ENCODE measurements at places on chromosomes 3 and 15. TPM values are rescaled to one million over a fixed set of nuclear protein-coding genes. Genes with fewer than 3 reads are reported as not detected.

- DNase-seq = no peak
These were observed 28.3 kb upstream of the PRR23E start for GRCh38 chr3:127164615-127165014.

PLIN1 gene
- total RNA-seq = 0.35 TPM

DNA sequence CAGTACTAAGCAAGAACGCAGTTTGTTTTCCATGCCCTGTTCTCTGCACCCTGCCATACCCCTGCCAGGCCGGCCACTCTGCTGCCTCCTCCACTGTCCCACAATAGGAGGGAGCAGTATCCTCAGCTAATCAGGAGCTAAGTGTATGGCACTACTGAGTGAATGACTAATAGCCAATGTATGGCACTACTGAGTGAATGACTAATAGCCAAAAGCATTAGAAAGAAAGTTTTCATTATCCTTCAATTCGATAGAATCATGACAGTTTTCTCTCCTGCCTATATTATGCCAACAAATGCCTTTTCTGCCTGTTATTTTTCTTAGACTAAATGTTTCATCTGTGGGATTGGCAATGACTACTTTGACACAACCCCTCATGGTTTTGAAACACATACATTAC, 107.5 kb upstream of the CHRM5 start:
- no peak for DNase-seq

DNA sequence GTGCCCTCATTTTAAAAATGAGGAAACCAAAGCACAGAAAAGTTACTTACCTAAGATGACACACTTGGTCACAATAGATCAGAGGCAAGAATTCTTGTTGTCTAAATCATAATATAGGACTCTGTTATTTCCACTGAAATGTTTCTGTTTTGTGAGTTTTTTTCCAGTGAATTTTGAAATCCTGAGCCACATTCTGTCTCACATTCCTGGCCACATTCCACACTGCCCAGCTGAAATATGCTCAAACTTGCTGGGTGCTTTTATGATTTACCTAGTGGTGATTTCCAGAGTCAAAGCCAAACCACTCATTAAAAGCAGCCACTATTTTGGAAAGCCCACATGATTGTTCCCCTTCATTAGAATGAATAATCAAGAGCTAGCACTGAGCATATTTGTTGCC, 82.3 kb upstream of the NPHP3 start:
- no peak for DNase-seq

GRCh38 chr3:116391296-116392201, 53.7 kb downstream of the LSAMP start:
- DNase-seq = no peak

MAGEL2 gene
- not detected for total RNA-seq
